ENCODE measurements at places on chromosomes 5 and 9. TPM values are rescaled to one million over a fixed set of nuclear protein-coding genes. Genes with fewer than 3 reads are reported as not detected.

- H3K27me3 ChIP-seq, result no peaks in the 10 kb centered on the region
- no peak overlapping the region for H3K4me3 ChIP-seq
- DNase-seq, result no peak
- no peaks in the 10 kb centered on the region for H3K4me1 ChIP-seq
- H3K27ac ChIP-seq, result no peak overlapping the region
Measured at GRCh38 chr5:25006237-25006636, 361.5 kb upstream of the CDH10 start.

GRCh38 chr9:86281593-86282076 is 703 bp downstream of the ISCA1 start:
- no peaks in the 10 kb centered on the region for H3K27me3 ChIP-seq
- H3K4me1 ChIP-seq, result no peaks in the 10 kb centered on the region
- H3K36me3 ChIP-seq, result peaks cover 14% of the 10 kb centered on the region
- peak; percentile 72 for DNase-seq

DNA sequence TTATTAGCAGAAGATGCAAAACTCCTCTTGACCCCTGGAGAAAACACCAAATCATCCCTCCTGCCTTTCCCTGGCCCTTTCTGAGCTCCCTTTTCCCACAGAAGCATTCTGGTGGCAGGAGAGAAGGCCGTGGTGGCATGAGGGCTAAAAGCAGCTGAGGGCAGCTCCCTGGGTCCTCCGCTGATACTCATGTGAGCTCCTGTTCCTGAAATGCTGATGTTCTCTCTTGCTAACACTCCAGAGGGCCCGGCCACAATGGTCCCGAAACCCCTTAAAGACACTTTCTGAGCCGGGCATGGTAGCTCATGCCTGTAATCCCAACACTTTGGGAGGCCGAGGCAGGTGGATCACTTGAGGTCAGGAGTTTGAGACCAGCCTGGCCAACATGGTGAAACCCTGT is 183.1 kb downstream of the HSPA4 start:
- H3K4me3 ChIP-seq, result no peak overlapping the region
- H3K27me3 ChIP-seq, result no peaks in the 10 kb centered on the region
- H3K4me1 ChIP-seq, result no peaks in the 10 kb centered on the region
- no peak for DNase-seq

- H3K4me1 ChIP-seq, result no peaks in the 10 kb centered on the region
- no peak overlapping the region for H3K4me3 ChIP-seq
- no peak overlapping the region for H3K27ac ChIP-seq
- no peak for DNase-seq
- no peaks in the 10 kb centered on the region for H3K27me3 ChIP-seq
Measured at GRCh38 chr5:37251665-37252064, 2.5 kb upstream of the CPLANE1 start.

Gene PCDHB6
- not detected for total RNA-seq

Gene FOXD4L6
- total RNA-seq, result 0.13 TPM

DNA sequence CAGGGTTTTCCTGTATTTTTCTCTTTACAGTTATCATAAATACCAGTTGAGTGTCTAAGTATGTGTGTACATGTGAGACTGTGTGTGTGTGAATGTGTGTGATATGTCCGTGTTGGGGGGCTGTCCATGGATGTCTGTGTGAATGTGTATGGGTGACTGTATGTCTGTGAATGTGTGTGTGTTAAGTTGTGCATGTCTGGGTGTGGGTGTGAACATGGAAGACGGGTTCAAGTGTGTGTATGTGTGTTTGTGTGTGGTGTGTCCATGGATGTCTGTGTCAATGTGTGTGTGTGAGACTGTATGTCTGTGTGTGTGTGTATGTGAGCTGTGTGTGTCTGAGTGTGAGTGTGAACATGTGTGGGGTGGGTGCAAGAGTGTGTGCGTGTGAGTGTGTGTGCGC is 55.0 kb downstream of the VAV2 start:
- no peak overlapping the region for H3K4me3 ChIP-seq
- peaks cover 15% of the 10 kb centered on the region for H3K36me3 ChIP-seq
- no peak for DNase-seq
- no peaks in the 10 kb centered on the region for H3K4me1 ChIP-seq
- H3K27ac ChIP-seq, result no peak overlapping the region

GRCh38 chr5:137071526-137071925 is 427.6 kb downstream of the SPOCK1 start:
- DNase-seq, result no peak
- no peak overlapping the region for H3K27ac ChIP-seq
- H3K27me3 ChIP-seq, result no peaks in the 10 kb centered on the region

Gene INSL6
- not detected for total RNA-seq

Gene MEGF10
- 36.5 TPM for total RNA-seq

Gene NUDCD2
- total RNA-seq, result 45.6 TPM

GRCh38 chr9:128419061-128419925 is 1.4 kb upstream of the CERCAM start:
- H3K27ac ChIP-seq, result no peak overlapping the region
- no peaks in the 10 kb centered on the region for H3K36me3 ChIP-seq
- DNase-seq, result no peak
- H3K4me1 ChIP-seq, result peaks cover 3% of the 10 kb centered on the region

GRCh38 chr9:36665921-36666431 is 93.3 kb downstream of the MELK start:
- no peak for DNase-seq
- no peak overlapping the region for H3K27ac ChIP-seq
- no peak overlapping the region for H3K4me3 ChIP-seq
- no peaks in the 10 kb centered on the region for H3K27me3 ChIP-seq
- H3K36me3 ChIP-seq, result peaks cover 47% of the 10 kb centered on the region

Gene ZNF658
- 3.6 TPM for total RNA-seq

GRCh38 chr9:70874451-70874850 is 247.0 kb downstream of the TRPM3 start:
- H3K4me1 ChIP-seq, result no peaks in the 10 kb centered on the region
- no peak overlapping the region for H3K4me3 ChIP-seq
- no peak for DNase-seq

GRCh38 chr5:33494466-33494865 is 53.7 kb downstream of the TARS1 start:
- H3K36me3 ChIP-seq, result no peaks in the 10 kb centered on the region
- H3K27me3 ChIP-seq, result no peaks in the 10 kb centered on the region
- H3K4me1 ChIP-seq, result no peaks in the 10 kb centered on the region
- no peak for DNase-seq
- no peak overlapping the region for H3K4me3 ChIP-seq
- H3K27ac ChIP-seq, result no peak overlapping the region

- no peak overlapping the region for H3K4me3 ChIP-seq
- H3K27ac ChIP-seq, result no peak overlapping the region
- no peaks in the 10 kb centered on the region for H3K27me3 ChIP-seq
- no peak for DNase-seq
Measured at GRCh38 chr5:157159209-157159751, 6.8 kb downstream of the GARIN3 start.

DNA sequence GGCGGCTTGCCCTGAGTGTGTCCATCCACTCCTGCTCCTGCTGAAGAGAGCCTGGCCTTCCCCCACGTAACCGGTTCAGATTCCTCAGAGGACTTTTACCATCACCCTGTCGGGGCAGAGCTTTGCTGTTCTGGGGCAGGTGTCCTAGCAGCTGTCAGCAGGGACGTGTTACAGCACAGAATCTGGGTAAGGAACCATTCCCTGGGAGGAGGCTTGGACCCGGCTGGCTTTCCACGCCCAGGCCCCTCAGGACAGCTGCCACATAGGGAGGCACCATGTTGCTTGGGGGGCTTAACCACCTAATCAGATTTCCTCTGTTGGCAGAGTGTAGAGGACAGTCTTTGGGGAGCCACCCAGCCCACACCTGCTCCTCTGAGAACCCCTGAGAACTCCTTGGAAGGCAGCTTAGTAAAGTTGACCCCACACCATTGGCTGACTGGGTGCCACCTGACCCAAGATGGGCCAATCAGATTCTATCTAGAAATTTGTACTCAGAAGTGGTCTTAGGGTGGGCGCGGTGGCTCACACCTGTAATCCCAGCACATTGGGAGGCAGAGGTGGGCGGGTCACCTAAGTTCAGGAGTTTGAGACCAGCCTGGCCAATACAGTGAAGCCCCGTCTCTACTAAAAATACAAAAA is 23.3 kb upstream of the EEIG1 start:
- H3K27me3 ChIP-seq, result no peaks in the 10 kb centered on the region
- H3K4me3 ChIP-seq, result no peak overlapping the region
- H3K36me3 ChIP-seq, result peaks cover 14% of the 10 kb centered on the region
- no peaks in the 10 kb centered on the region for H3K4me1 ChIP-seq
- DNase-seq, result no peak

Gene SLC45A2
- not detected for total RNA-seq

GRCh38 chr5:180470966-180471582 is 23.1 kb upstream of the CNOT6 start:
- no peaks in the 10 kb centered on the region for H3K36me3 ChIP-seq
- H3K4me3 ChIP-seq, result no peak overlapping the region
- no peaks in the 10 kb centered on the region for H3K4me1 ChIP-seq

DNA sequence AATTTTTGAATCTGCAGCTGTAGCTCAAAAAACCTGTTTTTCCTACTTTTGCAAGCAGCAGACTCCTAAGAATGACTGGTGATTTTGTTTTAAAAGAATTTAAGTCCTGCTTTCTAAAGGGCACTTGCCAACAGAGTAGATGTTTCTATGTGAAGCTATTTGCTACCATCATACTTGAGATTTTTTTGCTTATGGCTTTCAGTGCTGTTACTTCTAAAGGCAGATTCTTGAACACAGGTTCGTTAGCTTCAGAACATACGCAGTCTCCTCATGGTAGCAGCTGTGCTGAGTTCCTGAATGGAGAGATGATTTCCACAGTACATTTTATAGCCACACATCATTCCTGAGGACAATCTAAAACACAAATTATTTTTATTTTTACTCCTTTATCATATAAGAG is 24.4 kb upstream of the ELL2 start:
- H3K4me3 ChIP-seq, result no peak overlapping the region
- no peaks in the 10 kb centered on the region for H3K36me3 ChIP-seq
- no peak for DNase-seq
- H3K27me3 ChIP-seq, result no peaks in the 10 kb centered on the region
- no peak overlapping the region for H3K27ac ChIP-seq
- H3K4me1 ChIP-seq, result no peaks in the 10 kb centered on the region
